ENCODE measurements at places on chromosomes 5 and 9.

GRCh38 chr9:70385426-70385825 is 29.0 kb downstream of the KLF9 start:
- DNase-seq, result no peak

DNA sequence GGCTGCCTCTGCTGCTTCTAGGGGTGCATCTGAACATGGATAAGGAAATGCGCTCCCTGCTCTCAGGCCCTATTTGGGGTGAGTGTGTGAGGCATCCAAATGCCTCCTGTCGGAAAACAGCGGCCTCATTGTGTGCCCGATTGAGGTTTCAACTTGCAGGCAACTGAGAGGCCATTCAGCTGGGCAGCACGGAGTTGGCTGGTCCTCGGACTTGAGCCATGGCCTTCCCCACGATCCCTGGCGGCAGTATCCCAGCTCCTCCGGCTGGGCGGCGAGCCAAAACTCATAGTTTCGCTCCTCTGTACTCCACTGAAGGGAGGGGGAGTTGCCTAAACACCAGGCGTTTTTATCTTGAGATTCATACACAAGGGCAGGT is 597.3 kb upstream of the SGCD start:
- DNase-seq, result no peak

DNA sequence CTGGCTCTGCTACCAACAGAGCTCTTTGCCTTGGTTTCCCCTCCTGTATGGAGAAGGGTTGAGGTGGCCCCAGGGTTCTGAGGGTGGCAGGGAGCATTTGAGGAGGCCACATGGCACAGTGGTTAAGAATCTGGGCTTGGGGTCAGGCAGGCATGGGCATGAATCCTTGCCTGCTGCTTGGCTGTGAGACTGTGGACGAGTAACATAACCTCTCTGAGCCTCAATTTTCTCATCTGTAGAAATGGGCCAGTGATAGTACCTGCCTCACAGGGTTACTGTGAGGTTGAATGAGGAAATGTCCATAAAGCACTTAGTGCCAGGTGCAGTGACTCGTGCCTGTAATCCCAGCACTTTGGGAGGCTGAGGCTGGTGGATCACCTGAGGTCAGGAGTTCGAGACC is 5.1 kb upstream of the NDST1 start:
- no peak for DNase-seq

GRCh38 chr5:82649943-82650342 is 371.8 kb upstream of the RPS23 start:
- no peak for DNase-seq

GRCh38 chr9:79357616-79358015 is 214.1 kb upstream of the TLE4 start:
- no peak for DNase-seq
